ENCODE measurements at places on chromosomes 2 and 18. TPM values are rescaled to one million over a fixed set of nuclear protein-coding genes. Genes with fewer than 3 reads are reported as not detected.

Gene CNDP1
- not detected for total RNA-seq

Gene FBXO15
- 0.39 TPM for total RNA-seq

Gene FHL2
- total RNA-seq: 63.6 TPM

Gene STAT4
- total RNA-seq: 12.3 TPM

Gene POU3F3
- not detected for total RNA-seq

Data from placental epithelial cell (primary cell).